Activated CD8-positive, alpha-beta T cell treated with anti-CD3 and anti-CD28 coated beads for 36 hours (primary cell): ENCODE measurements at places on chromosomes 6 and 20.

DNA sequence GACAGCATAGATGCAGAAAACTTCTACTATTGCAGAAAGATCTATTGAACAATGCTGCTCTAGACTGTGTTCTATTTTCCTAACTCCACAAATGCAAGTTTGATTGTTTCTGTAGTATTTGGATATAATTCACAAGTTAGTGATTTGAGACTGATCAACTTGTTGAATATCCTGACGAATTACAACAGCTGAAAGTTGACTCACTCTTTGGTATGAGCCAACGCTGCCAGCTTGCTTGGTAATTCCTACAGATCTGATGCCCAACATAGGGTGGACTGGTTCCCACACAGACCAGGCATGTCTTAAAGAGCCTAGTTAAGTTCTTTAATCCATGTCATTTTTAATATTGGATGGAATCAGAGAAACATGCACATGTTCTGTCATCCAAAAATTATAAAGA is 231.0 kb upstream of the RAB32 start:
- DNase-seq: no peak

DNA sequence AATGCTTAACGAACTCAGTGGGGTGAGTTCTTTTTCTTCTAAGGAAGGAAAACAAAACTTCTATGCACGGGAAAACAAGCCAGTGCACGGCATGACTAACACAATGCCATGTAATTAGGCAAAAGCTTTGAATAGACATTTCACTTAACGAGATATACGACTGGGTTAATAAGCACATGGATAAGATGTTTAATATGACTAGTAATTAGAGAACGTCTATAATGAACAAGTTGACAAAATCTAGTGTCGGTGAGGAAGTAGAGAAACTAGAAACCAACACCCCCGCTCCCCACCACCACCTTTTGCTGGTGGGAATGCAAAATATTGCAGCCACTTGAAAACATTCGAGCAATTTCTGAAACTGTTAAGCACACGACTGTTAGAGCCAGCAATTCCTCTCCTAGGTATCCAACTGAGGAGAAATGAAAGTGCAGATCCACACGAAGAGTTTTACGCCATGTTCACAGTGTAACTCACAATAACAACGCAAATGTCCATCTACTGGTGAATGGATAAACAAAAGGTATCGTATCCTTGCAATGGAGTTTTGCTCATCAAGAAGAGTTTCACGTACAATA is 644.9 kb upstream of the AGPAT4 start:
- DNase-seq: no peak

DNA sequence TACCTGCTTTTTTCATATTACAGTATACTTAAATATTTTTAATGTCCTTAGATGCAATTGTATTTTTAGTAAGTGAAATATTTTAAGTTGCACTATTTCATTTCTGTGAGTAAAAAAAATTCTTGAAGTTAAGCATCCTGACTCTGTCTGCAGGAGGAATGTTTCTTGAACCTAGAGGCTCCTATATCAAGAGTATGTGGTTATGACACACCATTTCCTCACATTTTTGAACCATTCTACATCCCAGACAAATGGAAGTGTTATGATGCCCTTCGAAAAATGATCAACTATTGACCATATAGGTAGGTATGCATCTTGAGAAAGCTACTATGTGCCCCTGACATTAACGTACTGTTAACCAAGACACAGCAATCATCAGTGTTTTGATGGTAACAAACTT is 237.0 kb downstream of the BCKDHB start:
- no peak for DNase-seq

GRCh38 chr20:5859608-5860007 is 90.7 kb downstream of the TRMT6 start:
- no peak for DNase-seq

DNA sequence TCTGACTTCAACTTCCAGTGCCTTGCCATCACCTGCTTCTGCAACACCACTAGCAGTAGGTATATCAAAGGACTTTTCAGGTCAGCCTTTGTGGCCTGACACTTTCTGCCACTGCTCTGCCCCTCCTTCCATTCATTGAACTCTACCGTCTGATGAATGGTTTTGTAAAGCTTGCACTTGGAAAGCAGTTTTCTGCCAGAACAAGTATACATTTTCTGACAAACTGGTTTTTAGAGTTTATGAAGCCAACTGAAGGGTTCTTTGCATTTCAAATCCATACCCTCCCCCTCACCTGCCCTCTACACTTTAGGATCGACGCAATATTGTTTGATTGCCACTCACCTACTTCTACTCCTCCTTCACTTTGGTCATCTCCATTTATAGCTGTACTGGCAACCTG is 603.1 kb downstream of the HACE1 start:
- no peak for DNase-seq

DNA sequence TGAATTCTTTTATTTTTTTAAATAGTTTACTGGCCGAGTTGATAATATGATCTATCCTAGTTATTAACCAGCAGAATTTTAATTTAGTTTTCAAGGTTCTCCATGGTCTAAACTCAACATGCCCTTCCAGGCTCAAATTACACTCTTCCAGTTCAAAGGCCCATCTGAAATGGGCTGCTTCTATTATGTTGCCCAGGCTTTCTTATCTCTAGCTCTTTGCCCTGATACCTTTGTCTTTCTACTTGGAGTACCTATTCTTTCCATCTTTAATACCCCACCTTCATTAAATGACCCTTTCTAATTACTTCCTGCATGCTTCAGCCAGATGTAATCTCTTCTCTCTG is 541.2 kb upstream of the FLRT3 start:
- DNase-seq: no peak

GRCh38 chr6:2196079-2196679 is 49.2 kb downstream of the GMDS start:
- peak; percentile 47 for DNase-seq

- no peak for DNase-seq
Observed at GRCh38 chr6:14353281-14353680, 235.7 kb downstream of the CD83 start.
